B cell (primary cell): ENCODE measurements at places on chromosomes 13 and 19.

- no peak for DNase-seq
Observed at GRCh38 chr13:65971541-65971940, 1258.6 kb downstream of the PCDH9 start.

DNA sequence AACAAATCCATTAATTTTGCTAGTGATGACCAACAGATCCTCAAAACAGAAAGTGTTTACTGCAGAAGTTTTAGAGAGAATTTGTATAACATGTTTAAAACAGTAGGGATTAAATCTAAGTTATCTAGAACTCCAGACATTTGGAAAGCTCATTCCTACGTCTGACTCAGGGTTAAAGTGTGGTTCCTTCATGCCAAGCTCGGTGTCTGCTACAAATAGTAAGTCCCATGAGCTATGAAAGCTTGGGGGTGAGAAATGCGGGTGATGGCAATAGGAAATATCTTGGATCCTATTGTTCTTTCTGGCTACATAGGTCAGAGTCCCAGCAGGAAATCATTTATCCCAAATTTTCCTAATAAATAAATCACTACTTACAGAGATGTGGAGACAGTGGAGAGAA lies 867.1 kb downstream of the UQCRFS1 start:
- DNase-seq = no peak

DNA sequence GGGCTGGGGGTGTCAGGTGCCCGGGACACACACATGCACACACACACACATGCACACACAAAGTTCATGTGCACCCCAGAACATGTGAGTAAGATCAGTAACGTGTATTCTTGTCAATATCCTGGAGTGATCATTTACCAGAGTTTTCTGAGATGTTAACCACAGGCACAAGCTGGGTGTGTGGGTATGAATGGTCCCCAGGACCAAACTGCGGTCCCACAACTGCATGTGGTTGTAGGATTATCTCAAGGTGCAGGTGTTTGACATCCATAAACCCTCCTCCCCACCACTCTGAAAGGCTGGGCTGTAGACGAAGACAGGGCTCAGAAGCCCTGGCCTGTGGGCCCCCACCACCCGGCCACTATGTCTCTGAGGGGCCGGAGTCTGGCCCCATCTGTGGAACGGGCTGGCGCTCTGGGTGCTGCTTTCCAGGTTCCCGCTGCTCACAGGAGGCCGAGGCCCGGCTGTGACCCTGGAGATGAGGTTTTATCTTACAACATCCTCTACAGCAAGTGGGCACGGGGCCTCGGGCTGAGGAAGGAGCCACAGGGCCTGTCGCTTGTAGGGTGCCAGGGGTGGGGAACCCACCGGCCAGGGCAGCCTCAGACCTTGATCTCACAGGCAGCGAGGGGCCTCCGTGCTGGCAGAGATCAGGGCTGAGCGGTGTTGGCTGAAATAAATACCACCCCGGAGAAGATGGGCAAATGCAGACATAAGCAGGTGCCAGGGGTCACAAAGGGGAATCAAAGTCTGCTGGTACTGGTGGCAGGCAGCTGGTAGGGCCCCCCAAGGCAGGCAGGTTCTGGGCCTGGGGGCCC lies 4.3 kb downstream of the F2RL3 start:
- no peak for DNase-seq

- peak; percentile 76 for DNase-seq
Observed at GRCh38 chr13:114143806-114144605, 11.6 kb upstream of the RASA3 start.

GRCh38 chr19:55145232-55145631 lies 3.8 kb downstream of the TNNT1 start:
- DNase-seq = no peak

DNA sequence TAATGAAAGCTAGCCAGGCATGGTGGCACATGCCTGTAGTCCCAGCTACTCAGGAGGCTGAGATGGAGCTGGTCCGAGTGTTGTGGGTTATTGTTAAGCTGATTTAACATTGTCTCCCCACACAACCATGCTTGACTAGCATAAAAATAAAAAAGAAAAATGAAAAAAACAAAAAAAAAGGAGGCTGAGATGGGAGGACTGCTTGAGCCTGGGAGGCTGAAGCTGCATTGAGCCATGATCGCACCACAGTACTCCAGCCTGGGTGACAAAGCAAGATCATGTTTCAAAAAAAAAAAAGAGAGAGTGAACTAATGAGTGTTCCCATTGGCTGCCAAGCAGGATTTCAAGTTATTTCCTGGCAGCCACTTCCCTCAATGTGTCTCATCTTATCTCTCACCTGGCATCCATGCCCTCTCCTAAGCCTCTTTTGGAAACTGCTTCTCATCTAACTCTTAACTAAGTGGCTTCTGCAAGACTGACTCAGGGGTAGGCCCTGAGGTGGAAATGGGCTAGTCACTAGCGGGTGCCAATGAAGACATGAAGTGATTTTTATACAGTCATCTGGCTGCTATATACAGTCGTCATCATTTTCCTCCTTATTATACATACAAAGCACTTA lies 4.9 kb downstream of the THAP8 start:
- DNase-seq = no peak

DNA sequence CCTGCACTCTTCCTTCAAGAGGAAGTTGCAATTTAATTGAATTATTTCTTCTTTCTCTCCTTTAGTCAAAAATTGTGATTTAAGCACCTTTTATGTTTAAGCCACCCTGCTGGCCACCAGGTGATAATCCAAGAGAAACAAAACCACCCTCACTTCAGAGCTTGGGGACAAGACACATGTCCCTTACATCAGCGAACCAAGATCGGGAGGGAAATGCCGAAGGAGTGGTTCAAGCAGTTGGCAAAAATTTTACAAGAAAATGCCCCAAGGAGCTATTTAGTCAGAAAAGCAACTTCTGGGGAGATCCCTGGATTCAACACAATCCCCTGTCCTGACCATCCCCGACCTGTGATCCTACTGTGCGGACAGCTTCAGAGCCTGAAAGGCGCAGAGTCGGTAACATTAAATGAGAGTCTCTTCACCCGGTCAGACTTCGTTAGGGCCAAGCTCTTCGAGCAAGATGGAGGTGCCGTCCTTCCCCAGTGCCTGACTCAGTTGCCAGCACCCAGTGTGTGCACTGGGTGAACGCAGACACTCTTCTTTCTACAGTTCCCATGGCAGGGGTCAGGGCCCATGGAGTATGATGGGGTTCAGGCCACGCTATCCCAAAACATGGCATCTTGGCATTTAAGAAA lies 78.6 kb upstream of the TM9SF2 start:
- no peak for DNase-seq

DNA sequence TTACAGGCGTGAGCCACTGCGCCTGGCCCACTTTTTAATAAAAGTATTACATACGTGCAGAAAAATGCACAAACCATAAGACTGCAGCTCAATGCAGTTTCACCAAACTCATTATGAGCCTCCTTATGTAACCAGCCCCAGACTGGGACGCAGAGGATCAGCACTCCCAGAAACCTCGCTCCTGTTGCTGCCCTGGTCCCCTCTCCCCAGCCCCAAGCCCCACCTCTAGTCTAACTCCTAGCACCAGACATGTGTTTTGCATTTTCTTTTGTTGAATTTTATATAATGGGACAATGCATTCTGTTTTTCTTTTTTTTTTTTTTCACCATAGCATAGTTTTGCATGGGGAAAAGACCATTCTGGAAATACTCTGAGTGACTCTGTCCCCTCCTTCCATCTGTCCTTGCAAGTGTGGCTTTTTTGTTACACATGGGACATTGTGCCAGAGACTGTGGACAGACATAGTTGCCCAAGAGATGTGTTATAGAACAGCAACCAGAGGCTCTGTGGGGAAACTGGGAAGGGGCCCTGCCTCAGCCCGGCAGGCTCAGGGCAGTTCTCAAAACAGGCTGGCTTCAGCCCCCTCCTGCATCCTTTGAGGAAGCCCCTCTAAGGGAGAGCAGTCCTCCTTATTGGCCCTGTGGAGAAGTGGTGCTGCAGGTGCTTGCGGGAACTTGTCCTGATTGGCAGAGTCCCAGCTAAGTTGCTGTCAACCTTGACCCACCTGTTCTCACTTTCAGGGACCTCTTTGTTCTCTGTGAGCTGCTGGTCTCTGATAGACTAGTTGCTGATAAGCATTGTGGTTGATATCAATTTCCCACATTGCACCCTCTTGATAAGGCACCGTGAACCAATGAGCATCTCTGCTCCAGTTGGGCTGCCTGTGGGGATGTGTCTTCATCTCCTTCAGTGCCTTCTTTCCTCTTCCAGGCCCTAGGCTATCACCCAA lies 13.8 kb upstream of the OLFM4 start:
- DNase-seq = no peak

- no peak for DNase-seq
Observed at GRCh38 chr19:55474269-55475265, 1.9 kb upstream of the ZNF628 start.

DNA sequence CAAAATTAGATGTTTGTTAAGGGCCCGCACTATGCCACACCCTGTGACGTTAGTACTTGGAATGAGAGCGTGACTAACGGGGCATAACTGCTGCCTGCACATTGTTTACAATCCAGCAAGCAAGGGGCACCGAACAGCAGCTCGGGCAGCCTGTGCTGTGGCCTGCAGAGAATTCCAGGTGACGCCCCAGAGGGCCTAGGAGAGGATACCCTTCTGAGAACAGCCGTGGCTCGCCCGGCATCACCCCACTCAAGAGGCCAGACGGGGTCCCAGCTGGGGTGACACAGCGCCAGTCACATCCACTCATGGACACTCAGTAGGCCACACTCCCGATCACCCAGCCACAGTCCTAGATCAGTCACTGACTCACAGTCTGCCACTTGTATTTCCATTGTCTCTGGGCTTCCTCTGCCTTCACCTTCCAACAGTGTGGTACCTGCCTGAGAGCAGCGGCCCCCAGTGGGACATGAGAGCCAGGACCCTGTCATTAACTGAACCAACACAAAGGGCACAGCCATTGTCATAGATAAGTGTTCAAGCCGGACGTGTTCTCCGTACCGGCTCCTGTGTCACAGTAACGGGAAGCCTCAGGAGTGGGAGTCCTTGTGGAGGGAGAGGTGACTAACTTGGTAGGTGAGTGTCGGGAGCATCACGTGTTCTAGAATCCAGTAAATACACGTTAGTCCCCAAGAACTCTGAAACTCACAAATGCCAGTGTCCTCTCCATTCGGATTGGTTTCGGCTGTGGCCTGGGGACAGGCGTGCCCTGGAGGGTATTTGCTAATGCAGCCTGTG lies 7.5 kb downstream of the ZNF331 start:
- DNase-seq = peak; percentile 31

- DNase-seq = no peak
Observed at GRCh38 chr13:31629085-31629780, 110.1 kb upstream of the RXFP2 start.

- DNase-seq = no peak
Observed at GRCh38 chr13:99074693-99075092, 96.8 kb upstream of the DOCK9 start.

DNA sequence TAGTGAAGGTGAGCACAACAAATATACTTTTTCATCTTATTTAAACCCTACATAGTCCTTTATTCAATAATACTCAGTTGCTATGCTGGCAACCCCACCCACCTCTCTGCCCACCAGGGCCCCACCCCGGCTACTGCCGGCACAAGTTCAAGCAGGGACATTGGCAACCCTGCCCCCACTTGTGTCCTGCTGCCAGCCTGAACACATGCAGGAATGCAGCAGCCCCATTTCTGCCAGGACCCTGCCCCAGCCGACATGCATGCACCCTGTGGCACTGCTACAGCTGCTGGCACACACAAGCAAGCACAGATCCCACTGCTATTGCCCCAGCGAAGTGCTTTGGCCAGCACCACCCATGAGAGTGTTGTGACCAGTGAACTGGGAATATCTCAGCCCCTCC lies 289.8 kb downstream of the COG6 start:
- no peak for DNase-seq
